ENCODE measurements at places on chromosomes 1 and 21.

DNA sequence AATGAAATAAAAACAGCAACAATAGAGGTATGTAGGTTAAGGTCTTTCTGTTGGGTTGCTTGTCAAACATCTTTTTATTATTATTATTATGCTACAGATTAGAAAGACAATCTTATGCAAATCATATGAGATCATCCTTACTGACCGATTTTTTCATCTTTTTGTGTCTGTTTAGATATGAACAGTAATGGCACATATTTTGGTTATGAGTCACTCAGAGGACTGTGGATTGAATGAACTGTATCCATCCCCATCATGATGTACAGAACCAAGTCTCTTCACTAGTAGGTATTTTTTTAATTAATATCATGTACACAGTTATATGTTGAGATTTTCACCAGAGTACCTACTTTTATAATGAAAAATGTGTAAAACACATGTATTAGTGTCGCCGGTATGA, 159.1 kb downstream of the CHRM3 start:
- H3K36me3 ChIP-seq, result no peaks in the 10 kb centered on the region
- H3K27ac ChIP-seq, result no peak overlapping the region

GRCh38 chr21:19120591-19120990, 717.0 kb upstream of the TMPRSS15 start:
- H3K27me3 ChIP-seq, result no peaks in the 10 kb centered on the region
- no peak for DNase-seq
- no peaks in the 10 kb centered on the region for H3K4me1 ChIP-seq
- no peaks in the 10 kb centered on the region for H3K36me3 ChIP-seq
- H3K4me3 ChIP-seq, result no peak overlapping the region

GRCh38 chr1:169312084-169312954, 55.3 kb downstream of the NME7 start:
- peaks cover 5% of the 10 kb centered on the region for H3K36me3 ChIP-seq
- peaks cover 6% of the 10 kb centered on the region for H3K4me1 ChIP-seq
- no peak for DNase-seq
- H3K27ac ChIP-seq, result no peak overlapping the region

- H3K27ac ChIP-seq, result no peak overlapping the region
- H3K4me1 ChIP-seq, result peaks cover 61% of the 10 kb centered on the region
- H3K36me3 ChIP-seq, result peaks cover 15% of the 10 kb centered on the region
- H3K4me3 ChIP-seq, result no peak overlapping the region
- H3K27me3 ChIP-seq, result no peaks in the 10 kb centered on the region
- no peak for DNase-seq
These were observed 5.0 kb downstream of the TRIT1 start for GRCh38 chr1:39877980-39878956.

- H3K4me3 ChIP-seq, result peak overlapping the region; percentile 94
- no peaks in the 10 kb centered on the region for H3K27me3 ChIP-seq
- peak overlapping the region; percentile 97 for H3K27ac ChIP-seq
- no peaks in the 10 kb centered on the region for H3K36me3 ChIP-seq
- peak; percentile 14 for DNase-seq
- peaks cover 29% of the 10 kb centered on the region for H3K4me1 ChIP-seq
These were observed 650 bp downstream of the PCNX2 start for GRCh38 chr1:233294913-233295236.

DNA sequence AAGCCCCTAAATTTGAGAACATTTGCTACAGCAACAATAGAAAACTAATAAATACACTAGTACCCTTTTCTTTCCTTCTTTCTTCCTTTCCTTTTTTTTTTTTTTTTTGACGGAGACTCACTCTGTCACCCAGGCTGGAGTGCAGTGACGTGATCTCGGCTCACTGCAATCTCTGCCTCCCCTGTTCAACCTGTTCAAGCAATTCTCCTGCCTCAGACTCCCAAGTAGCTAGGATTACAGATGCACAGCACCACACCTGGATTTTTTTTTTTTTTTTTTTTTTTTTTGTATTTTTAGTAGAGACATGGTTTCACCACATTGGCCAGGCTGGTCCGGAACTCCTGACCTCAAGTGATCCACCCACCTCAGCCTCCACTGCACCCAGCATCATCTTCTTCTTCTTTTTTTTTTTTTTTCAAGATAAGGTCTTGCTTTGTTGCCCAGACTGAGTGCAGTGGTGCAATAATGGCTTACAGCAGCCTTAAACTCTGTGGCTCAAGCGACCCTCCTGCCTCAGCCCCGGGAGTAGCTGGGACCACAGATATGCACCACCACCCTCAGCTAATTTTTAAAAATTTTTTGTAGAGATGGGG, 19.6 kb upstream of the CBR3 start:
- H3K4me1 ChIP-seq, result peaks cover 16% of the 10 kb centered on the region
- H3K36me3 ChIP-seq, result peaks cover 14% of the 10 kb centered on the region
- no peak overlapping the region for H3K4me3 ChIP-seq
- peak overlapping the region; percentile 29 for H3K27ac ChIP-seq
- DNase-seq, result no peak
- H3K27me3 ChIP-seq, result no peaks in the 10 kb centered on the region

GRCh38 chr1:13582713-13583443, 754 bp upstream of the PDPN start:
- no peak overlapping the region for H3K4me3 ChIP-seq

- peaks cover 55% of the 10 kb centered on the region for H3K27me3 ChIP-seq
- no peak overlapping the region for H3K4me3 ChIP-seq
- H3K27ac ChIP-seq, result no peak overlapping the region
- DNase-seq, result no peak
- peaks cover 3% of the 10 kb centered on the region for H3K36me3 ChIP-seq
These were observed 6.4 kb downstream of the LAMC1 start for GRCh38 chr1:183029591-183030000.

GRCh38 chr1:186617926-186618325, 62.3 kb downstream of the PTGS2 start:
- no peaks in the 10 kb centered on the region for H3K27me3 ChIP-seq
- H3K4me3 ChIP-seq, result peak overlapping the region; percentile 43
- H3K27ac ChIP-seq, result peak overlapping the region; percentile 58
- peaks cover 41% of the 10 kb centered on the region for H3K4me1 ChIP-seq

DNA sequence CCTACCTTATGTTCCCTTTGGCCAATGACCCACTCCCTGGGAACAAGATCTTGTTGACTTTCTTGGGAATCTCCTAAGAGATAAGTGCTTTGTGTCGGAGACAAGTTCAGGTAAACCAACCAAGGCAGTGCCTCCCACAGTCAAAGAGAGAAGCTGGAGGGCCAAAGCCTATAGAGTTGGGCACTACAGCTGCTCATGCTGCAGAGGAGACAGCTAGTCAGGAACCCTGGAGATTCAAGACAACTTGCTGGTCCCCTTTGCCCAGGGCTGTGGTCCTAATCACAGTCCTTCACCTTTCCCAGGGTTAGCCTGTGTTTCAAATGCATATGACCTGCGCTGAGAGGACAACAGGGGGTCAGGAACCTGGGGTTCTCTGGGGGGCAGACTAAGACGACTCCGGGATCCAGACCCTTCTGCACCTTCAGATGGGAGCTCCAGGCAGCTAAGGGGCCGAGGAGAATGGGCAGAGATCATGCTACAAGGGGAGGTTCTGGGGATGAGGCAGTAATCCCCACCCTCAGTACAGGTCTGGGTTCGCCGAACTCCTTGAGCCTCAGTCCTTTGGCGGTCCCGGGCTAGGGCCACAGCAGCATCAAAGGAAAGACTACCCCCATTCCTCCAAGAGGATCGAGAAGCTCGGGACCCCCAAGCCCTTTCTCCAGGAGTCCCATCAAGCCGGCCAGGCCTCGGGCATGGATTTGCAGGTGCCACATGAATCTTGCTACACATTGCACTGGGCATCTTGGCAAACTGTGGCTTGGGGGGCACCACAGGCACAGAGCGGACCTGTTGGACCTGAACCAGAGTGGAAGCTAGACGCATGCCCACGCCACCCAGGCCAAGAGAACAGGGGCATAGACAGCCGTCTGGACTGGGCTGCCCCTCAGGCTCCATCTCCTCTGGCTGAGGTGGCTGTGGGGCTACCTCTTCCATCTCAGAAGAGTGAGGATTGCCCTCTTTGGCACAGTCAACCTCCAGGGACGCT, 2.0 kb upstream of the USF1 start:
- peaks cover 55% of the 10 kb centered on the region for H3K4me1 ChIP-seq
- peaks cover 49% of the 10 kb centered on the region for H3K36me3 ChIP-seq
- no peaks in the 10 kb centered on the region for H3K27me3 ChIP-seq
- no peak for DNase-seq

GRCh38 chr1:98732985-98733781, 71.7 kb downstream of the SNX7 start:
- no peak overlapping the region for H3K27ac ChIP-seq
- DNase-seq, result no peak
- H3K27me3 ChIP-seq, result peaks cover 68% of the 10 kb centered on the region
- no peak overlapping the region for H3K4me3 ChIP-seq

DNA sequence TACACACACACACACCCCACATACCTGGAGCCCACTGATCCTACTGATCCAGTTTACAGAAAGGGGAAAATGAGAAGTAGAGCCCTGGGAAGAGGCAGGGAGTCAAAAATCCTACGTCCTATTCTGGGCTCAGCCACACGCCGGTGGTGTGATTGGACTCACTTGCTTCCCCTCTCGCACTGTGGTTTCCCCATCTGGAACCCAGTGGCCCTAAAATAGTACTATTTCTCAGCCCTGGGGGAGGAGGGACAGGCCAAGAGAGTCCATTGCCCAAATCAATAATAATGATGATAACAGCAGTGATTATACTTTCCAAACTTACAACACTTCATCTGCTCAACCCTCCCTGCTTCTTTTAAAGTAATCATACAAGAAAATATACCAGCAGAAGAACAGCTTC, 2.9 kb upstream of the PIGR start:
- no peak overlapping the region for H3K27ac ChIP-seq
- peaks cover 30% of the 10 kb centered on the region for H3K4me1 ChIP-seq
- no peak for DNase-seq
- no peaks in the 10 kb centered on the region for H3K27me3 ChIP-seq
- peaks cover 3% of the 10 kb centered on the region for H3K36me3 ChIP-seq

DNA sequence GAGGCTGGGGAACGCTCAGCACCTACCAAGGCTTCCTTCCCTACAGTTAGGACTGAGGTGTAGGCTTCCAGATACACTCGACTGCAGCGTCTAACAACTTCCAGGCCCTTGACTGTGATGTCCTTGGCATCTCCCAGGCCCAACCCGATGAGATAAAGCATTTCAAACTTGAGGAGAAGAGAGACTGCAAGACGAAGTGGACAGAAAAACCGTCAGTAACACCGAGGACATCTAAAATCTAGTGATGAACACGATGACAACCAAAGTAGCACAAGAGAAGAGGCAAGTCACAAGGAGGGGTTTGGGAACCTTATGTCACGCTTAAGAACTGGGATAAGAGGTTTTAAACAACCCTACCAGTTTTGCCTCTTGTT, 314 bp downstream of the DPH5 start:
- H3K27me3 ChIP-seq, result no peaks in the 10 kb centered on the region
- peaks cover 60% of the 10 kb centered on the region for H3K4me1 ChIP-seq
- no peak for DNase-seq
- peak overlapping the region; percentile 91 for H3K27ac ChIP-seq
- peak overlapping the region; percentile 87 for H3K4me3 ChIP-seq

- peaks cover 6% of the 10 kb centered on the region for H3K4me1 ChIP-seq
- no peaks in the 10 kb centered on the region for H3K27me3 ChIP-seq
- DNase-seq, result no peak
These were observed 32.1 kb downstream of the URB2 start for GRCh38 chr1:229657993-229658755.

GRCh38 chr1:1200876-1201810, 5.2 kb downstream of the TNFRSF18 start:
- H3K27me3 ChIP-seq, result no peaks in the 10 kb centered on the region
- H3K4me1 ChIP-seq, result no peaks in the 10 kb centered on the region

All from central memory CD8-positive, alpha-beta T cell (primary cell).